Stimulated activated naive CD8-positive, alpha-beta T cell treated with anti-CD3 and anti-CD28 coated beads, Interleukin-15, amount 100 ng/mL, for 72 hours (primary cell): ENCODE measurements at places on chromosomes 13 and 19.
A peak's percentile ranks its signal among the peaks of the same experiment; 100 is the strongest.

DNA sequence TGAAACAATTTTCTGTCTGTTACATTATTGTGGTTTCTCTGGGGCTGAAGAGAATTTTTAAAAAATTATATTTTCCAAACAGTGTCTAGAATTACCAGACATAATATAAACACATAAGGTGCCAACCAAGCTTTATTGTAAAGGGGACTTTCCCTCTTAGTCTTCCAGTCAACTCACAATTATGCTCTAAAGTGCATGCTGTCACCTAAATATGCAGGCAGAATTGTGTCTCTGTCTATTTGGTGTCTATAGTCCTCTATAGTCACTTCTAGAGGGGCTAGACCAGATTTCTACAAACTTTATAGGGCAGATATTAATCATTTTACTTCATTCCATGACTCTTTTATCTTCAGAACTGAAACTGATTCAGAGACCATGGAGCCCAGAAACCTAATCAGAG is 12.8 kb downstream of the ZNF254 start:
- no peak for DNase-seq

DNA sequence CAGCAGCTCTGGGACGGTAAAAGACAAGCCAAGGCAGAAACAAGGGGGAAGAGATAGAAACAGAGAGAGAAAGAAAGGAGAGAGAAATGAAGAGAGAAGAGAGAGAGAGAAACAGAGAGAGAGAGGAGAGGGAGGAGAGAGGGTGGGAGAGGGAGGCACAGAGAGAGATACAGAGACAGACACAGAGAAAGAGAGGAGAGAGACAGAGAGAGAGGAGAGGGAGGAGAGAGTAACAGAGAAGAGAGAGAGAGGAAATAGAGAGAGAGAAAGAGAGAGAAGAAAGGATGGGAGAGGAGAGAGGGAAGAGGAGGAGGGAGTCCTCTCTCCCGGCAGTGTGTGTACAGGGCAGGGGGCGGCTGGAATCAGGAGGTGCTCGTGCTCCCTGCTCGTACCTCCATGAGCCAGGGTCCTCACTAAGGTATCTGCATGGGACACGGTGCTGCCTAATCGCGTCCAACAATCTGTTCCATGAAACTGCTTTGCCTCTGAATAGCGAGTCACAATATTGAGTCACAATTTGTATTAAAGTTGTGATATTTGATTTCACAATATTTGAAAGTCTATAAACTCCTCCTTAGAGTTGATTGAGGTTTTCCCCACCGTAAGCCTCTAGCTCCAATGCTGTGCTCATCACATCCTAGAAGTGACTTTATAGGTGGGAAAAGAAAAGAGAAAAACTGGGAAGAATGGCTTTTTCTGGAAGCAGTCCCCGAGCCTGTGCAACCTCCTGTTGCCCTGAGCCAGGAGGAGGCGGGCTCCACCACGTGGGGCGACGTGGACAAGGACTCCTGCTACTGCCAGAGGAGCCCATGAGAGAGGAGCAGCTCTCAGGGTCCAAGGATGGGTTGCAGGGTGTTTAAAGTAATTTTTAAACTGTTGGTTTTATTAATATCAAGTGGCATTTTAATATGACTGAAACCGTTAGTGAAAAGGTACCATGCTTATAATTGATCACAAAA is 81.7 kb upstream of the ARHGEF7 start:
- no peak for DNase-seq

- peak; percentile 52 for DNase-seq
These were observed 30.0 kb upstream of the TPT1 start for GRCh38 chr13:45370922-45371406.

DNA sequence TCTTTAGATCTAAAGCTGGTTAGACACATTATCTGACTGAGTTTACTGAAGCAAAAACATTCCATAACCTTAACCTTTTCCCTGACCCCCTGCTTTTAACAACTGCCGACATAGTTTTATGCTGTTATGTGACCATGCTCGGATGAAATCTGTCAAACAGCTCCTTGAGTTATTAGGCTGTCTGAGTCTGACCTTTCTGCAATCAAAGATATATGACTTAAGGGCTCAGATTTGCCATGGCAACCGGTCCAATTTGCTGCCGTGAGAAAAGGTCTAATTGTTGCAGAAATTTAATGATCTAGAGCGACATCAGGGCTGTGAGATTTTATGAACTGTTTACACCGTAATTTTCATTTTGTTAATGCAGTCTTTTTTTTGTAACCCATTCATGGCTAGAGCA is 61.8 kb downstream of the URI1 start:
- DNase-seq, result no peak

DNA sequence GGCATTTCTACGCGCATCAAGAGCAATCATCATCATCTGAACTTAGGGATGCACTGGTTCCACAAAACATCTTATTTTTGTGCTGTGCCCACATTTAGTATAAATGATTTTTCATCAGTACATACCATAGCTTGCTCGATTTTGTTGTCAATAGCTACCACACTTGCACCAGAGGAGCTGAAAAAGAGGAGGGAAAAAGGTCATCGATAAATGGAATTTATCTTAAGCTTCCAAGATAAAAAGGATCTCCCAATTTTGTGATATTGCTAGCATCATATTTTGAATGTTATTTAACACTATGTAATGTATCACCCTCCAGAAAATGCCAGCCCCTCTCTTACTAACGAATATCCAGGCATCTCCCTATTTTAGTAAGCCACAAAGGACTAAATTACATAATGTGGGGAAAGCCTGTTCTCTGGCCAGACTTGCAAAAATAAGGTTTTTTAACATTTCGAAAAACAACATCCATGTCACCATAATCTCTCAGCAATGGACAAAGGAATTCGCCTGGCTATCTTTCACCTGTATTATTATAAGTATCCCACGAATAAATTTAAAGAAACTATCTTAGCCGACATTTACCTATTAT is 62.4 kb downstream of the SERP2 start:
- no peak for DNase-seq

DNA sequence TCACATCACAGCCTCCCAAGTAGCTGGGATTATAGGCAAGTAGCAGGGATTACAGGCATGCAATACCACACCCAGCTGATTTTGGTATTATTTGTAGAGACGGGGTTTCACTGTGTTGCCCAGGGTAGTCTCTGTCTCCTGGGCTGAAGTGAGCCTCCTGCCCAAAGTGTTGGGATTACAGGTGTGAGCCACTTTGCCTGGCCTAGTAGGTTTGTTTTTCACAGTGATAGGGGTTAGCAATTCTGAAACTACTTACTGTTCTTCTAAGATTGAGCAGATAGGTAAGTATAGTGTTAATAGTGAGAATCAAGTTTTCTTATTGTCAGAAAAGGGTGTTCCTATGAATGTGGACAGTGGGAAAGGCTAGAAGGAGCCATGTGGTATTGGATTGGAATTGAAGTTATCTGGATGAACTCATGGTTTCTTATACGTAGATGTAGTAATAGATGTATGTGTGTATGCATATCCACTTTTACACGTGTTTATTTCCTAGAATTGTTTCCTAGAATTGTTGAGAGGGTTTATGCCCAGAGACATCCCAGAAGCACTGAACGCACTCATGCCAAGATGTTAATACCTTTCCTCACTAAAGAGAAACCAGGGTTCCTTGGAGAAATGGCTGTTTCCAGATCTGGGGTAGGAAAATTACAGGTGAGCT is 49.1 kb downstream of the SAE1 start:
- no peak for DNase-seq

DNA sequence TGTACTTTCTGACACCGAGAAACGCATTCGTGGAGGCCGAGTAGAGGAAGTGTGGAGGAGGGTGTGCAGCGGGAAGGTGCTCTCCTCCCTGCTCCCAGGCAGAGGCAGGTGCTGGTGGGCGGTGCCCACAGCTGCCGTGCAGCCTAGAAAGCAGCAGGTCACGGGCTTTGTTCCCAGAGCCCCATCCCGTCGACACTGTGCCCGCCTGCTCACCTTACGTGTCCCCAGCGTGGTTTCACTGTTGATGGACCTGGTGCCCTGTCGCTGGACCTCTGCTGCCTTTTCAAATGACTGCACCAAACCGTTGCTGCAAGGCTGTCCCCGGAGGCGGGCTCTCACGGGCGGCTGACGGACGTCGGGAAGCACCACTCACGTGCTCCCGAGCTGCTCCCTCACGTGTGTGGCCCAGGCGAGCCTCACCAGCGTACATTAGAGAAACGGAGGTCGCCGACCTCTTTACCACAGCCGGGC is 20.8 kb downstream of the PLEKHJ1 start:
- DNase-seq, result no peak

- DNase-seq, result no peak
These were observed 503 bp downstream of the TUBA3C start for GRCh38 chr13:19181021-19181620.

GRCh38 chr19:55594996-55595545 is 4.2 kb downstream of the FIZ1 start:
- no peak for DNase-seq

DNA sequence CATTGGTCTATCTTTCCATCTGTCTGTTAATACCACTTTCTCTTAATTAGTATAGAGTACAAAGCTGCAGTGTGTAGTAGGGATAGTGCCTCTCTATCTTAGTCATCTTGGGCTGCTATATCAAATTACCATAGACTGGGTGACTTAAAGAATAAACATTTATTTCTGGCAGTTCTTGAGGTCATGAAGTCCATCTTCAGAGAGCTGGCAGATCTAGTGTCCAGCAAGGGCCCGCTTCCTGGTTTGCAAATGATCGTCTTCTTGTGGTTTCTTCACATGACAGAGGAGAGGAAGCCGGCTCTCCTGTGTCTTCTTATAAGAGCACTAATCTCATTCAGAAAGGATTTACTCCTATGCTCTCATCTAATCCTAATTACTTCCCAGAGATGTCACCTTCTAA is 6.1 kb downstream of the ZNF700 start:
- no peak for DNase-seq

DNA sequence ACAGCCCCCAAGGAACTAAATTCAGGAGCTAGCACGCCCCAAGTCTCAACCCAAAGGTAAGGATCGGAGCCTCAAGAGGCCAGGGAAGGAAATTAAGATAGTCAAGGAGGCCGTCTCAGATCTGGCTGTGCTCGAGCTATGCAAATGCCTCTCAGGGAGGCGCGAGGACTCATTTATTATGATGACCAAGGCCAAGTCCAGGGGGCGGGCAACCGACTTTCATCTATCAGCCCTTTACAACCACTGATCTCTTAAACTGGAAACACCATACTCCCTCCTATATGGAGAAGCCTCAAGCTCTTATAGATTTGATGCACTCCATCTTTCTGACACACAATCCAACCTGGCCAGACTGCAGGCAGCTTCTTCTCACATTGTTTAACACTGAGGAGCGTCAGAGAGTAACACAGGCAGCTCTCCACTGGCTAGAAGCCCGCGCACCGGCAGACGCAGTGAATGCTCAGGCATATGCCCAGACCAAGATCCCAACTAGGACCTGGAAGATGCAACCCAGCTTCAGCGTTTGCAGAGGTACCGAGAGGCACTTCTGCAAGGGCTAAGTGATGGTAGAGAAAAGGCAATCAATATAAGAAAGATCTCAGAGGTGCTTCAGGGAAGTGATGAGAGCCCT is 9.6 kb upstream of the SLC15A1 start:
- no peak for DNase-seq

GRCh38 chr13:37460166-37460565 is 138.4 kb downstream of the POSTN start:
- DNase-seq, result no peak

GRCh38 chr13:104310861-104311260 is 1244.6 kb upstream of the SLC10A2 start:
- DNase-seq, result no peak

DNA sequence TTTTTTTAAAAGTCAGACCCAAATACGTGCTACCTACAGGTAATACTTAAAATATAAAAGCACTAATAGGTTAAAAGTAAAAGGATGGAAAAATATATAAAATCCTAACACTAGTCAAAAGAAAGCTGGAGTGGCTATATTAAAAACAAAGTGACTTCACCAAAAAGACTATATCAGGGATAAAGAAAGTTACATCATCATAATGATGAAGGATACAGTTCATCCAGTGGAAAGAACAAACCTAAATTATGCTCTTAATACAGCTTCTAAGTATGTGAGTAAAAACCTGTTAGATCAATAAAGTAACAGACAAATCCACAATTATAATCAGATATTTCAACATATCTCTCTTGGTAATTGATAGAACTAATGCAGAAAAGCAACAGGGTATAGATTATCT is 1.1 kb upstream of the ZNF780B start:
- DNase-seq, result no peak

DNA sequence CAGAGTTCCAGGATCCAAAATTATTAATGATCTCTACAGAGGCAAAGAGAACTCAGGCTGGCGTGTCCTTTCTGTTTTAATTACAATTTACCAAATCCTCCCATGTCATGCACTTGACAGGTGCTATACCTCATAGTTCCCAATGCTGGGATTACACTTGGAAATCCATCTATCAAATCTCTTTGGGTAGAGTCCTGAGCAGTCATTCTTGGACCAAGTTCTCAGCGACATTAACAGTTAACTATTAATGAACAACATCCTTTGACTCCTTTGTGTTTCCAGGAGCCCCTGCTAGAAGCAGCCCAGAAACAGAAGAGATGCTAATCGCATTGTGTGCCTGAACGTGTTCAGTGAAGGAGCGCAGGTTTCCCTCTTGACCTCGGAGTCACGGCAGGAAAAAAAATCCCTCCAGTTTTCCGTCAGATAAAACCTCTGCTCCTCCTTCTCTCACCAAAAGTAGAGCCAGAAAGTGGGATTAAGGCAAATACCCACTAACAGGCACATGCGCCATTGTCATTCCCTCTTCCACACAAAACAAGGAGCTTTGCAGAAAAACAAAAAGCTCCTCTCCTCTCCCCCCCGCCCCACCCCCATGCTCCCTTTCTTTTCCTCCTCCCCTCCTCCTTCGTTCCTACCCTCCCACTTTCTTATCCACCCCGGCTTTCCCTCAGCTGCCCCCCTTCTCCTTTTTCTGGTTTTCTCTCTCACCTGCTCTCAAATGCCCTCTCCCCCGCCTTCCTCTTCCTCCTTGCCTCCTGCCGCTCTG is 224.7 kb downstream of the ZIC5 start:
- no peak for DNase-seq

- no peak for DNase-seq
These were observed 2.4 kb downstream of the THAP8 start for GRCh38 chr19:36051637-36052036.

- DNase-seq, result no peak
These were observed 479.7 kb downstream of the FOXO1 start for GRCh38 chr13:40186626-40187323.

GRCh38 chr19:38888876-38889275 is 10.5 kb downstream of the SIRT2 start:
- DNase-seq, result no peak

DNA sequence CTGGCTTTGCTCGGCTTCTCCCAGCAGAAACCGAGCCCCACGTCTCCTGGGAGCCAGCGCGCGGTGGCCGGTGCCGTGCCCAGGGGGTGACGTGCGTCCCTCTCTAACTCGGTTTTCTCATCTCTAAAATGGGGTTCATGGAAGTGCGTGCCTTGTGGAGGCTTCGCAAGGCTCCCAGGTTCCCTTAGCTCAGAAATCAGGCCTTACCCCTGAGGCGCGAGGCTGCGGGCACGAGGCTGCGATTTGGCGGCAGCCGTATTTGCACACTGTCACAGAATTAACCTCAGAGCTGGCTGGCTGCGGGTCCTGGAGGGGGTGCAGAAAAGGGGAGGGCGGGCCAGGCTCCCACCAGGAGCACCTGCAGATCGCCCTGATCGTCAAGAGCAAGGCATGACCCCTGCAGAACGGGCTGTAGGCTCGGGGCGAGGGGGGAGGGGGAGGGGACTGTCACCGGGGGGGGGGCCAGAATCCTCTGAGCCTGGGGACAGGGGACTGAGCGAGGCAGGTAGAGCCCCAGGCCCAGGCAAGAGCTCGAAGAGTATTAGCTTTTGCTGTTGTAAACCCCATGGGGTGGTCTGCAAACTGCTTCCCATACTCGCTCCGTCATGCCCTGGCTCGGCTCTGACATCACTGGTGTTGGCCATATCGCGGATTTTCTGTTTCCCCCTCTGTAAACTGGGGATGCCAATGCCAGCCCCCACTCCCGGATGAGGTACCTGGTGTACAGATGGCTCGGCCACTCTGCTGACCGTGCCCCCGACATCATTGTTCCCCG is 62.2 kb downstream of the CCNE1 start:
- DNase-seq, result no peak
